Bone marrow (tissue), 2 donors: ENCODE measurements at places on chromosomes 12 and 14.

DNA sequence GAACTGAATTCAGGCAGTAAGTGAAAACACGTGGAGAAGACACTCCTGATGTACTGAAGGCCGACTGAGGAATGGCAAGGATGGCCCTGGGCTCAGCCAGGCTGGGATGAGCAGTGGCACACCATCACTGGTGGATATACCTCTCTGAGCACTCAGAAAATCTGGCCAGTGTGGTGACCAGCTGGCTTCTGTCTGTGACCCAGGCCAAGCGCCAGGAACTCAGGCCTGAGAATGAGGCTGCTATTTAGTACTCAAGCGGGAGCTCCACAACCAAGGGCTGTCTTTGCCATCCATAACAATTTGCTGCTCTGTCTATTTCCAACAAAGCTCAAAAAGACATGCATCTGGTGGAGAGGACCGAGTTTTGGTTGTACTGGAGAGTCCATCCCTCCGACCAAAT, 586.3 kb downstream of the BCL11B start:
- no peak for DNase-seq

- no peak for DNase-seq
Observed at GRCh38 chr12:92278378-92278828, 132.8 kb upstream of the BTG1 start.

GRCh38 chr12:40149673-40150260, 43.9 kb upstream of the SLC2A13 start:
- DNase-seq = no peak

DNA sequence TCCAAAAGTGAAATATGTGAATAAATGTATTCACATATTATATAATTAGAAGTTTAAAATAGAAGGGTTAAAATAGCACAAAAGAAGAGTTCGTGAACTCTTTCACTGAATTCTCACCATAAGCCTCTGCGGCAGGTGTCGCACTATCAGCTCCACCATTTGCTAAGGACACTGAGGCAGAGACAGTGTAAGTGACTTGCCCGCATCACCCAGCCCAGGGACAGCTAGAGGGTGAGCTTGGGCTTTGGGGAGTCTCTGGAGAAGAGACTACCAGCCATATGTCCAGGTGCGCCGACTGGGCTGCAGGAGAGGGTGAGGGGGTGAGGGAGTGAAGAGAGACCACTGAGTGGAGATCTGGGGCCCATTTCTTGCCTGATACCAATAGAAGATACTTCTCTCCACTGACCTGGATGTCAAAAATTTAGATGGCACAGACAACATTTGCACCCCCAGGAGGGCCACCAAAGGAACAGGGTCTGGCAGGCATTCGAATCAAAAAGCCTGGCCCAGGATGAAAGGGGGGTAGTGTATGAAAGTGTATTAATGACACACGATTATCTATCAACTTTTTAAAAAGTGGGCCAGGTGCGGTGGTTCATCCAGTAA, 28.5 kb downstream of the FAIM2 start:
- no peak for DNase-seq

GRCh38 chr12:9742661-9743060, 9.8 kb upstream of the CLECL1 start:
- no peak for DNase-seq

GRCh38 chr14:70753518-70753953, 55.8 kb downstream of the MAP3K9 start:
- no peak for DNase-seq

GRCh38 chr14:99315197-99315596, 43.2 kb upstream of the BCL11B start:
- DNase-seq = no peak

DNA sequence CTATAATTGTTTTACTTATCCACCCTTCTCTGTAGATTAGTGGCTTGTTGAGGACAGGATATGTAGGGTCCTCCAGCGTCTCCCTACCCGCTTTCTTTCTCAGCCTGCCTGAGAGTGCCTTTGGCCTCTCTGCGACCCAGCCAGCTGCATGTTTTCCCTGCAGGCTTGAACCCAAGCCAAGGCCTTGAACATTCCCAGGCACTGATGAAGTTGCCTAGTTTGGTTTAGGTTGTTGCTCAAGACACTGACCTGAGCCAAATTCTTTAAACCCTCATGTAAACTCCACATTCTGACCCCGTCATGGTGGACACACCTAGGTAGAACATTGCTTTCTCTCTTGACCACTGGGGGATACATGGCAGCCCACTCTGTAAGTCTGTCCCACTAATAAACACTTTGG, 33.4 kb upstream of the TXNRD1 start:
- DNase-seq = no peak

- no peak for DNase-seq
Observed at GRCh38 chr14:93011141-93011529, 88.2 kb downstream of the CHGA start.
